ENCODE measurements at places on chromosomes 4 and X.

GRCh38 chr4:171169396-171169795 is 643.8 kb upstream of the GALNTL6 start:
- peak; percentile 43 for ATAC-seq

DNA sequence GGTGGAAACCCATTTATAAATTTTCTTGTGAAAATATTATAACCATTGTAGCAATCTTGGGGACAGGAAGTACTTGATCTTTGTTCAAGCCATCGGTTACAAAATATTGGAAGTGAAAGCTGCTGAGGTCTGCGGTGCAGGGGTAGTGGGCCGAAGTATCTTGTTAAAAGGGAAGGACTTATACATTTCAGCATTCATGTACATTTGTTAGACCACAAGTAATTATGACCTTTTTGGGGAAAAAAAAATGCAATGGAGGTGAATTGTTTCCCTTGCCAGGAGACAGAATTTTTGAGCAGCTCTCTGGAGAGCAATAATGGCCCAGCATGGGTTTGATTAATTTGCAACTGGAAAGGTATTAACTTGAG is 121.3 kb downstream of the EGF start:
- ATAC-seq: peak; percentile 75

DNA sequence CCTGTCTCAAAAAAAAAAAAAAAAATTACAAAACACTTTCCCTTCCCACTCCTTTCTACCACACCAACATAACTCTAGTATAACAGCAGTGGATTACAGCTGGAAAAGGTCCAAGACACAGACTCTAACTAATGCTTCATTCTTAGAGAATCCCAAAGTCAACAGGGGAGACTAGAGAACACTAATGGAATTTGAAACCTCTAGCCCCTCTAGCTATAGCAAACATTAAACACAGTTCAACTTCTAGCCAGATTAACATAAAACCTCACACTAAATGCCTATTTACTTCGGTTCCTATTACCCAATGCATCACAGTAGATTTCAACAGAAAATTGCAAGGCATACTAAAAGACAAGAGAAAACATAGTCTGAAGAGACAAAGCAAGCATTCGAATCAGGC is 10.5 kb upstream of the DHX15 start:
- ATAC-seq: no peak

GRCh38 chrX:124257924-124258702 is 74.3 kb upstream of the TEX13D start:
- ATAC-seq: no peak

DNA sequence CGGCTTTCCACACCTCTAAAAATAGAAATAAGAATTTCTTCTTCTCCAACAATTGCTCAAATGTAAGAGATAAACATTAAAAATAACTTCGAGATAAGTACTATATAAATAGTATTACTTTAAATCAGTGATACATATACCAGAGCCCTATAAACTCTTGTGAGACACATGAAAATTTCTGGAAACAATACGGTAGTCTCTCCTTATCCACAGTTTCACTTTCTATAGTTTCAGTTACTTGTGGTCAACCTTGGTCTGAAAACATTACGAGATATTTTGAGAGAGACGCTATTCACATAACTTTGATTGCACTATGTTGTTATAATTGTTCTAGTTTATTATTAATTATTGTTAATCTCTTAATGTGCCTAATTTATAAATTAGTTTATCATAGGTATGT is 101.5 kb upstream of the CXXC4 start:
- ATAC-seq: no peak
